ENCODE measurements at places on chromosomes 6 and 20.

DNA sequence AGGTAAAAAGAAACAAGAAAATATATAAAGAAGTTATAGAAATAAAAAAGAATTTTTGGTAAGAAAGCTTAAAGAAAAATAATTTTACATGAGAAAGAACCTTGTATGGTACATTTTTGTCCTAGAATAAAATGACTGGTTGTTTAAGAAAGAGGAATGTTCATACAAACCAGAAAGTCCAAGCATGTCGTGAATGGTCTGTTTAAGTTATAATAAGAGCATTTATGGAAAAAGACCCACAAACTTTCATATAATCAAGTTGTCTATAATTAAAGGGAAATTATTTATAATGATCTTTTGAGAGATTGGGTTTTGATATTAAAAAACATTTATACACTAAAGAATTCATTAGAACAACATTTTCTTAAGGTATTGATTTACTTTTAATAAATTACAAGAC is 27.8 kb upstream of the FAM110A start:
- no peak for DNase-seq

- peak; percentile 1 for DNase-seq
Observed at GRCh38 chr6:23533311-23533710, 592.7 kb upstream of the NRSN1 start.

GRCh38 chr6:16058201-16058928 is 70.5 kb upstream of the MYLIP start:
- DNase-seq = no peak

- peak; percentile 55 for DNase-seq
Observed at GRCh38 chr6:34865107-34865506, 22.7 kb downstream of the TAF11 start.

GRCh38 chr20:18750735-18751134 is 62.8 kb upstream of the SCP2D1 start:
- DNase-seq = no peak

GRCh38 chr6:31042806-31043205 is 32.5 kb downstream of the MUC22 start:
- DNase-seq = peak; percentile 70

All from cardiac fibroblast (primary cell).